Hypothalamus (tissue), 51 donors: ENCODE measurements at places on chromosomes 13 and 19.
A peak's percentile ranks its signal among the peaks of the same experiment; 100 is the strongest.

DNA sequence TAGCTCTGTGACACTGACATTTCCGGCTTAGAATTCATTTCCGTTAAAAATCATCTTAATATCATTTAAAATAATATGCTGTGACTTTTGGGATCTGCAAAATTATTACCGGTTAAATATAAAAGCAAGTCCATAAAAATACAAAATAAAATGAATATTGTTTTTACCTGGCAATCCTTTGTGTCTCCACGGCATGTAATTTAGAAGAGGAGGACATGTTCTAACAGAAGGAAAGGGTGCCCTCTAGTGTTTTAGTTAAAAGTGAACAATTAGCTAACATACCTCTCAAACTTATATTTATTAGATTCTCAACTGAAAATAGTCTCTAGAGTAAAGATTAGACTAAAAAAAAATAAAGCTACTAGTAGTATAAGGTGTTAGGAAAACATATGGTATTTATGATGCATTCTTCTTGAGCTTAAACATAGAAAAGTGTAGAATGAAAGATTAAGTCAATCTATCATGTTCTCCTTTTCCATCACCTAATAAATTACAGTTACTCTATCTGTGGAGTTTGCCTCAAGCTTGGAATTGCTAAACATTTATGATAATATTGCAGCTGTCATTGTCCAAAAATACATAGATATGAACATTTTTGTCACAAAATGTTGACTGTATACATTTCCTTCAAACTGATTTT, 676.7 kb upstream of the SPRY2 start:
- no peak for DNase-seq

- no peak for DNase-seq
These were observed 8.5 kb downstream of the DNAJC15 start for GRCh38 chr13:43031881-43032280.

DNA sequence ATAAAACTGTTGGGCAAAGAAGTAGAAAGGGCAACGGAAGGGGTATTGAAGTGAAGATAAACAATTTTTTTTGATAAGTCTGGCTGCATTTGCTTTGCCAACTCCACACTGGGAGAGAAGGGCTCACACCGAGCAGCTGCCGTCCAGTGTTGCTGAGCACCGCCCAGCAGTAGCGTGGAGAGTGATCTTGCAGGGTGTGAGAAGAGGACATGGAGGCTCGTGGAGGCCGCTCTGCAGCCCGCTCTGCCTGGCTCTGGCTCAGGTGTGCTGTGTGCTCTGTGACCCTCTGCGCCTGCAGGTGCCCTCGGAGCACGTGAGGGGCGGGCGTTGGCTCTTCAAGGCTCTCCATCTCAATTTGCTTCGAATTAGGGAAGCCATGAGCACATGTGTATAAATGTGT, 35.9 kb upstream of the TEX29 start:
- no peak for DNase-seq

DNA sequence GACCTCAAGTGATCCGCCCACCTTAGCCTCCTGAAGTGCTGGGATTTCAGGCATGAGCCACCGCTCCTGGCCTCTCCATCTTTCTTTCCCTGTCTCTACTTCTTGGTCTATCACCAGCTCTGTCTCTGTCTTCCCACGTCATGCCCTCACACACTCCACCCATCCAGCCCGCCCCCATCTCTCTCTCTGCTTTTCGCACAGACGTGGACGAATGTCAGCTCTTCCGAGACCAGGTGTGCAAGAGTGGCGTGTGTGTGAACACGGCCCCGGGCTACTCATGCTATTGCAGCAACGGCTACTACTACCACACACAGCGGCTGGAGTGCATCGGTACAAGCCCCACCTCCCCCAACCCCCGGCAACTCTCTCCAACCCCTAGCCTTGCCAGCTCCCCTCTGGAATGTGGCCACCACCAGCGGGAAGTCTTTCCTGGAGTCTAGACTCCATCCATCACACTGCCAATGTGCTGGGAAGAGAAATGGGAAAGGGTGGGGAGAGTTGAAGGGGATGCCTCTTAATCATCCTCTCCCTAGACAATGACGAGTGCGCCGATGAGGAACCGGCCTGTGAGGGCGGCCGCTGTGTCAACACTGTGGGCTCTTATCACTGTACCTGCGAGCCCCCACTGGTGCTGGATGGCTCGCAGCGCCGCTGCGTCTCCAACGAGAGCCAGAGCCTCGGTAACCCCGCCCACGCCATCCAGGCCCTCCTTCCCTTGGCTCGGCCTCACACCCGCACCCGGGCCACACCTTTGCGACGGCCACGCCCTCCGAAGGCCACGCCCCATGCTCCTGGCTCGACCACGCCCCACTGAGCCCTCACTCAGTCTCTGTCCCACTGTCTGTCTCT, 22.5 kb downstream of the LTBP4 start:
- DNase-seq, result no peak

DNA sequence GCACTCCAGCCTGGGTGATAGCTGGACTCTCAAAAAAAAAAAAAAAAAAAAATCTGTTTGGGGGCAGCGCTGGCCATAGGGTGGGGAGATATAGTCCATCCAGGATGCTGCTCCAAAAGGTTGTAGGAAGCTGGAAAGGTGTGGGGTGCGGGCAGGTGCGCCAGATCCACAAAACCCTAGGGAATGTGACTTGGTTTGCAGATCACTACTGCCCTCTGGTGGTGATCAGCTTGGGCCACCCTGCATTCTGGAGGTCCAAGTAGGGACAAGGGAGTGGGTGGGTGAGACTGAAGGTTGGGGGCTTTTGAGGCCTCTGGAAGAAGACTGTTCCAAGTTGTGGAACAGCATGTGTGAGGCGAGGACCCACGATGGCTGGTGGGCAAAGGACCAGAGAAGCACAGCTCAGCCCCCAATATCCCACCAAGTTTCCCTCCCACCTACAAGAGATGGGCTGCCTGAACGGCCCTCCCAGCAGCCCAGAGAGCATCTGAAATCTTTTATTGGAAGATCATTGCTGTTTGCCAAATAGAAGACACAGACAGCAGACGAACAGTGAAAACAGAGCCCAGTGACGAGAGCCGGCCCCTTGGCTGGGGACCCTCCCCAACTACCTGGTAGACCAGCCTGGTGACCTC, 10.4 kb upstream of the TYK2 start:
- DNase-seq, result peak; percentile 52

DNA sequence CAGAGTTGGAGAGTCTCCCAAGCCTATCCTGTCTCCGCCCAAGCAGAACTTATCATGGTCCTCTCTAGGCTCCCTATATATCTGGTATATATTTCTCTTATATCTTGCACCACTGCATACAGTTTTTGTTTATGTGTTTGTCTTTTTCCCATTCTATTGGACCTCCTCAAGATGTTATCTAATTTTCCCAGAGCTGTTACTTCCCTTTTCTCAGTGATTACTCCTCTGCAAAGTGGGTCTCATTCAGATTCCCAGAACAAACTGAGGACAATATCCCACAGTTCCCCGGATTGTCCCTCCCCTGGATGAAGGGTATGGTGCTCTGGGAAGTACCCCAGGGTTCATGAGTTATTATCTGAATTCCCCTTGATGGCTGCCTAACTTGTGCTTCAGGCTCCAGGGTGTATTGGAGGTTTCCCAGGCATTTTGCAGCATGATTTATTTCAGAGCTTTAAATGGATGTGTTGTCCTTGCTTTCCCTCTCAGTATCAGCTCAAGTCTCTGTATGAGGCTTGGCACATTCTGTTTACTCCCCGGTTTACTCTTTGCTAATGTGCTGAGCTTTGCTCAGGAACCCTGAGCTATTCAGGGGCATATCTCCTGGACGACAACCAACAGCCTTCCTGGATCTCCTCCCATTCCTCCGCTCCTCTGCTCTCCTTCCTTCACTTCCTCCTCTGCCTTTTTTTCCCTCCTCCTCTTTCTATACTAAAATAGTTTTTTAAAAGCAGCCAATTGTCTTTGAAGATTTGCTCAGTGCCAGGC, 329.3 kb downstream of the SPRY2 start:
- DNase-seq, result peak; percentile 24

- DNase-seq, result no peak
These were observed 11.9 kb upstream of the ITM2B start for GRCh38 chr13:48220981-48221685.

GRCh38 chr13:83929157-83929556, 46.9 kb upstream of the SLITRK1 start:
- DNase-seq, result no peak

DNA sequence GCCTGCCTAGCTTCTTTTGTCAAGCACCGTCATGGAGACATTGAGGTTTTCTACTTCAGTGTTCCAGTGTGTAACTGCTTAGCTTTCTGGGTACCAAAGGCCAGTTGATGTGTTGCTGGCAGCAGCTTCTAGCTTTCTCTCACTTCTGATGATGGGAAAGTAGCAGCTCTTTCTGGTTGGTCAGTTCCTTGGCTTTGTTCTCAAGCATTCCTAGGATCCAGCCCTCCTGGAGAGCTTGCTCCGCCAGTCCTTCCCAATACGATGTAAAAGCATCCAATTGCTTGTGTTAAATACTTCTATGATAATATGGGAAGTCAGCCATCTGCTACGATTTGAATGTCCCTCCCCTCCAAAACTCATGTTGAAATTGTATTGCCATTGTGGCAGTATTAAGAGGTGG, 182.8 kb downstream of the UGGT2 start:
- DNase-seq, result no peak

- DNase-seq, result no peak
These were observed 90.6 kb downstream of the TNFSF13B start for GRCh38 chr13:108360139-108360538.

DNA sequence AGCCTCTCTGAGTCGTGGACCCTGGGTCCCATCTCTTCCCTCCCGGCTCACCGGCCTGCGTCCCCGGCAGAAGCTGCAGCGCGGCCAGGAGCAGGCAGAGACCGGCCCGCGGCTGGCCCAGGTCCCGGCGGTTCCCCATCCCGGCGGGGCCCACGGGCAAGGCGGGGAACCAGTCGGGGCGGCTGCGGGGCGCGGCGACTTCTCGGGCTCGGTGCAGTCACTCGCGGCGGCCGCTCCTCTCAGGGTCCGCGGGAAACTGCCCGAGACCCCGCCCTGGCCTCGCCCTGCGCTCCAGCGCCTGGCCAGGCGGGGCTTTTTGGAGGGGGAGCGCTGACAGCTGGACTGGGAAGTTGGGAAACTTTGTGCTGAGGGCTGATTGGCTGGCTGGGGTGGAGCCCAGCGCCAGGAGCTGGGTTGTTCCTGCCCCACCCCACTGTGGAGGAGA, at the start of gene COL5A3:
Gene COL5A3 (minus strand): TSS at position 258 of the 445 bp plus-strand sequence. CDS start 119 bp downstream, at position 139.
- no peak for DNase-seq

GRCh38 chr13:22839603-22840530, 340.9 kb upstream of the SGCG start:
- DNase-seq, result no peak

- no peak for DNase-seq
These were observed 1.7 kb upstream of the MUC16 start for GRCh38 chr19:9011875-9012274.

- no peak for DNase-seq
These were observed 94.6 kb downstream of the UQCRFS1 start for GRCh38 chr19:29118389-29118788.

DNA sequence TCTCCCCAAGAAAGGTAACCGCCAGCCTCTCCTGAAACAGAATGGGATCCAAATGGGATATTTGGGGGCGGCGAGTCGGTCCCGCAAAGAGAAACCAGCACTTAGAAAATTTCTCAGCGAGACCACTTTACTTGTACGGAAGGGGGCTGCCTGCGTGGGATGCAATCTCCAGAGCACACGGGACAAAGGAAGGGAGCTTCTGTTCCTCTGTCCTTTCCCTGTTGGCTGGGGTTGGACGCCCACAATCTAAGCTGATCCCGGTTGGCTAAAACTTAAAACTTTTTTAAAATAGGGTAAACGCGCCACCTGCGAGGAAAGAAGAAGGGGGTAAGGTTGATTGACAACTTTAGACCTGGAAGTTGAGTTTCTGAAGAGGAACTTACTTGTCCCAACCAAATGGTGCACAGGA, 826 bp upstream of the BSG start:
- DNase-seq, result no peak

- DNase-seq, result no peak
These were observed 128.8 kb upstream of the GJB6 start for GRCh38 chr13:20360835-20361412.

DNA sequence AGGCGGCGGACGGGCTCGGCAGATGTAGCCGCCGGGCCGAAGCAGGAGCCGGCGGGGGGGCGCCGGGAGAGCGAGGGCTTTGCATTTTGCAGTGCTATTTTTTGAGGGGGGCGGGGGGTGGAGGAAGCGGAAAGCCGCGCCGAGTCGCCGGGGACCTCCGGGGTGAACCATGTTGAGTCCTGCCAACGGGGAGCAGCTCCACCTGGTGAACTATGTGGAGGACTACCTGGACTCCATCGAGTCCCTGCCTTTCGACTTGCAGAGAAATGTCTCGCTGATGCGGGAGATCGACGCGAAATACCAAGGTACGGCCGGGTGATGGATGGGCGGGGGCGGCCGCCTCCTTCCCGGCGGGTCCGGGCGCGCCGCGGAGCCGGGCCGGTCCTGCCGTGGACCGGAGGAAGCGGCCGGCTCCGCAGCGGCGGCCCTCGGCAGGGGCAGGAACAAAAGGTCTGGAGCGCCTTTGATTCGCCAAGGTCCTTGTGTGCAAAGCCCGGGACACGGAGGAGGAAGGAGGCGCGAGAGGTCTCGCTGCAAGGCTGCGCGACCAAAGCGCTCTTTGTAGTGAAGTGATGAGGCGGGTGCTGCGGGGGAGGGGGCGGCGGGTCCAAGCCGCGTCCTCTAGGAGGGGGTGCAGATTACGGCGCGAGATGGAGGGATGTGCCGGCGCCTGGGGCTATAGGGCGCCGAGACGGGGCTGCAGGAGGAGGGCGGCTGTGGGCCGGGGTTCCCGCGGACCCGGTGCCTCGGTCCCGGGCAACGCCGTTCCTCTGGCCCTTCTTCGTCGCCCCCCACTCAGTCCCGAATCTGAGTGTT, 689 bp downstream of the ING1 start:
- DNase-seq, result no peak

- DNase-seq, result no peak
These were observed 9.0 kb upstream of the MYDGF start for GRCh38 chr19:4678881-4679790.

DNA sequence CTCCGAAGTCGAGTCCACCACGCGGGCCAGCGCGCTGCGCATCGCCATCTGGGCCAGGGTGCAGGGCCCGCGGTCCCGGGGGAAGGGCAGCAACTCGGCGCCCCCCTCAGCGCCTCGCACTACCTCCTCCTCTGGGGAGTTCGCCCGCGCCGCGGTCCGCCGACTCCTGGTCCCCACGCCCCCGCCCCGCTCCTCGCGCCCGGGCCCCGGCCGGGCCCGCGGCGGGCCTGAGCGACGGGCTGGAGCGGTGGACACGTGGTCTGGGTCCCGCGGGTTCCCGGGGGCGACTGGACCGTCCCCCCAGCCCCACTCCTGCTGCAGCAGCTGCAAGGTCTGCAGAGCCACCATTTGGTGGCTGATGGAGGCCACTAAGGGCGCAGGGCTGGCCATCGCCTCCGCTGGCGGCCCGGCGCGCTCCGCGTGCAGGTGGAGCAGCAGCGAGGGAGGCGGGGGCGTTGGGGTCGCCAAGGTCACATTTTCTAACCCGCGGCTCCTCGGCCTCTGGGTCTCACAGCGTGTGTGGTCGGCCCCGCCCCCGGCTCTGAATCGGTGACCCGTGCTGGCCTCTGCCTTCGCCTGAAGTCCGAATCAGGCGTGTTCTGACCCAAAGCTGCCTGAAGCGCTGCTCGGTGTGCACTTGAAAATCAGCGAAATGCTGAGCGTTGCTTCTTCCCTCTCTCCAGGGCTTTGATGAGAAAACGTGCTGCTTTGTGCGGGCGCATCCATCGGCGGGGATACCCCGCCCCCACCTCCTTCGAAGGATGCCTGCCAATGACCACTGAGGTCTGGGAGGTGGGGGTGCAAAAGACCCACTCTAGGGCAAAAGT, at the start of gene DLEU7:
Gene DLEU7 (minus strand): TSS at position 436 of the 827 bp plus-strand sequence. CDS start 46 bp downstream, at position 390.
- DNase-seq, result no peak

GRCh38 chr13:22108979-22109378, 438.1 kb downstream of the FGF9 start:
- no peak for DNase-seq
